ENCODE measurements at places on chromosomes 3 and 15. TPM values are rescaled to one million over a fixed set of nuclear protein-coding genes. Genes with fewer than 3 reads are reported as not detected.

Gene SLC2A2
- total RNA-seq, result 2.9 TPM

Gene TRMT10C
- 9.9 TPM for total RNA-seq

Gene GPR87
- total RNA-seq, result not detected

Gene TRPM1
- total RNA-seq, result not detected

Gene CCR8
- total RNA-seq, result not detected

Gene CILP
- total RNA-seq, result 4.4 TPM

Gene CHRNA5
- 1.6 TPM for total RNA-seq

Gene TFDP2
- total RNA-seq, result 21.5 TPM

Gene OR5H1
- not detected for total RNA-seq

Gene ZKSCAN7
- total RNA-seq, result 3.3 TPM
